Stimulated activated CD4-positive, alpha-beta T cell treated with anti-CD3 and anti-CD28 coated beads, Interleukin-1b, Interleukin-23, amount 100 ng/mL, for 4 hours (primary cell): ENCODE measurements at places on chromosomes 5 and 9.

DNA sequence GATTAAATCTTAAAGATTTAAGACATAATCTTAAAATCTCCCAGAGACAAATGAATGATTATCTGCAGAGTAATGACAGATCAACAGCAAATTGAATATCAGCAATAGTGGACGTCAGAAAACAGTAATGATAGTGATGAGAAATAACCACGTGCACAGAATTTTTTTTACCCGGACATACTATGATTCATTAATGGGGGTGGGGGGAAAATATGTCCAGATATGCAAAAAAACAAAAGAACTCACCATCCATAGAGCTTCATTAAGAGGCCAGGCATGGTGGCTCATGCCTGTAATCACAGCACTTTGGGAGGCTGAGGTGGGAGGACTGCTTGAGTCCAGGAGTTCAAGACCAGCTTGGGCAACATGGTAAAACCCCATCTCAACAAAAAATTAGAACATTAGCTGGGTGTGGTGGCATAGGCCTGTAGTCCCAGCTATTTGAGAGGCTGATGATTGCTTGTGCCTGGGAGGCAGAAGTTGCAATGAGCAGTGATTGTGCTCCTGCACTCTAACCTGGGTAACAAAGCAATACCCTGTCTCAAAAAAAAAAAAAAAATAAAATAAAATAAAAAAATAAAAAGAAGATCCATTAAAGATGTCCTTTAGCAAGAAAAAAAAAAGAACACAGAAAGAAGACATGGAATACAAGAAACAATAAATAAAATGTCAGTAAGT, 30.9 kb upstream of the SHOC1 start:
- DNase-seq = no peak

GRCh38 chr5:143893638-143894037, 81.7 kb downstream of the HMHB1 start:
- DNase-seq = no peak

DNA sequence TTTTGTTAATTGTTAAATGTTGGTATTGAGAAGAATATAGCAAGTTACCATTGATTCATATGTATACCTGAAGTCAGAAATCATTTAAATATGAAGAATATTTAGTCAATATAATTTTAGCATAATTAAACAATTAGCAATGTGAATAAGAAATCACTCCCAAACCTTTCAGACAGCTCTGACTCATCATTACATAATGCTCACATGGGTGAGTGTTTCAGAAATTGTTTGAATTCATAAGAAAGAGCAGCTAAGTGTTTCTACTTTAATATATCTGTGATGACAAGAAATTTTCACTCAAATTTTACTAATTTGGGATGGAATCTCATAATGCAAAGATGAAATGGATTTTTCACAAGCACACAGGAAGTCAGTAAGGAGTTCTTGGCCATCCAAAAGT, 42.0 kb upstream of the CDC42SE2 start:
- DNase-seq = no peak

DNA sequence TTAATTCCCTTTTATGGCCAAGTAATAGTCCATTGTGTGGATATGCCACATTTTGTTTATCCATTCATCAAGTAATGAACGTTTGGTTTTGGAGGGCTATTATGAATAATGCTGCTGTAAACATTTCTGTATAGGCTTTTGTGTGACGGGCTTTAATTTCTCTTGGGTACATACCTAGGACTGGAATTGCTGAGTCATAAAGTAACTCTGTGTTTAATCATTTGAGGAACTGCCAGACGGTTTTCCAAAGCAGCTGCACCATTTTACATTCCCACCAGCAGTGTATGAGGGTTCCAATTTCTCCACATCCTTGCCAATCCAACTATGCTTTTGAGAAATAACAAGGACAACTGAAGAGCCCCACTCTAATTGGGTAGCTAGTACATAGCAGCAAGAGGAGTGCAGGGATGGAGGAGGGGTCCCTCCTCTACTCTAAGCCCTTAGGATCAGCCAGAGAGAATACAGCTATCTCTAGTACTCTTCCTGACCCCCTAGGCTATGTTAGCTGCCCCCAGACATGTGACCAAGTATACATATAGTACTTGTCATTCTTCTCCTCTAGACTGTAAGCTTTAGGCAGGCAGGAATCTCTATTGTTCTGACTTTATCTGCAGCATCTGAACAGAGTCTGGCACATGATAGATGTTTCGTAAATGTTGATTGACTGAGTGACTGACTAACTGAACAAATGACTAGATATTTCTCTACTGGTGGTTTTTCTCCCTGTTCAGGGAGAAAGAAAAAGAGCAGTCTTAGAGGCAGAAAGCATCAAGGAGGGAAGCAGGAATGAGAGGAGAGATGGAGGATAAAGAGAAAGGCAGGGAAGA, 22.1 kb upstream of the MATR3 start:
- no peak for DNase-seq

- no peak for DNase-seq
These were observed 47.7 kb downstream of the CNTRL start for GRCh38 chr9:121122246-121123032.

- no peak for DNase-seq
These were observed at the start of gene CCL27 for GRCh38 chr9:34662526-34663302. Gene CCL27, minus strand, starts transcription at chr9:34662657. Its CDS starts 24 bp downstream, at chr9:34662633.

- DNase-seq = no peak
These were observed 339.5 kb downstream of the CTNND2 start for GRCh38 chr5:11564706-11565105.

GRCh38 chr5:179978792-179979191, 71.1 kb upstream of the TBC1D9B start:
- no peak for DNase-seq

- DNase-seq = no peak
These were observed 38.0 kb downstream of the VCAN start for GRCh38 chr5:83509540-83509939.

GRCh38 chr5:139796061-139796806, 626 bp downstream of the PSD2 start:
- no peak for DNase-seq

DNA sequence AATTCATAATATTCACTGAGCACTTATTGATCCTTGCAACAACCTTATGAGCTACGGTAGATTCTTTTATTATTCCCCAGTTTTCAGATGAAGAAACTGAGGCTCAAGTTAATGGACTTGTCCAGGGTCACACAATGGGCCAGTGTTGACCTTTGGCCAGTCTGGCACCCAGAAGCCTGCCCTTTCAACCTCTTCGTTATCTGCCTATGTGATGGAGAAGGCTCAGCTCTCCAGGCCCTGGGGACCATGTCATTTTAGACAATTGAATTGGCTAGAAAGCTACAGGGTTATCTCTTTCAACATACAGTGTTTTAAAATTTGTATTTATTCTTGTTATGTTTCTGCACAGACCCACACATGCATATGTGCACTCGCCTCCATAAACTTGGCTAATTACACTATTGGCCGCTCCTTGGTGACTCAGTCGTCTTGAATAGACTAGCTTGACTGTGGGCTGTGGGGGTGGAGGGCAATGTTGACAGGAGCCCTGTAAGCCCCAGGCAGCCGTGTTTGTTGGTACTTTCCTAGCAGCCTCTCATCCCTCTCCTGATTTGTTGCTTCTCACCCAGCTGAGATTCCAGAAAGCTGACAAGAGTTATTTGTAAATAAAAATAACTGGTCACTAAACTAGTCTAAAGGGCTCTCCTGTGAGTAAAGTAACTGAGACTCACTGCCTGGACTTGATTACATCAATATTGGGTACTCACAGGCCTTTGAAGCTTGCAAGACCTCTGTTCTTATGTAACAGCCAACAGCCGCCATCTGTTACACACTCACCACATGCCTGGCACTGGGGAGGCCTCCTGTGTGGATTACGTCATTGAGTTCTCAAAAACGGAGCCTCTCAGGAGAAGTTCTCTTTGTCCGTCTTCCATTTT, 8.5 kb upstream of the ANGPTL2 start:
- DNase-seq = no peak

- no peak for DNase-seq
These were observed 81.7 kb upstream of the IL6ST start for GRCh38 chr5:56076486-56076885.

- DNase-seq = no peak
These were observed 84.3 kb upstream of the RAPGEF1 start for GRCh38 chr9:131824155-131824594.

- DNase-seq = no peak
These were observed 5.3 kb downstream of the PRDM6 start for GRCh38 chr5:123094237-123094918.

GRCh38 chr5:43227655-43228054, 35.6 kb downstream of the NIM1K start:
- DNase-seq = no peak

GRCh38 chr5:19496056-19496455, 491.9 kb downstream of the CDH18 start:
- DNase-seq = no peak

DNA sequence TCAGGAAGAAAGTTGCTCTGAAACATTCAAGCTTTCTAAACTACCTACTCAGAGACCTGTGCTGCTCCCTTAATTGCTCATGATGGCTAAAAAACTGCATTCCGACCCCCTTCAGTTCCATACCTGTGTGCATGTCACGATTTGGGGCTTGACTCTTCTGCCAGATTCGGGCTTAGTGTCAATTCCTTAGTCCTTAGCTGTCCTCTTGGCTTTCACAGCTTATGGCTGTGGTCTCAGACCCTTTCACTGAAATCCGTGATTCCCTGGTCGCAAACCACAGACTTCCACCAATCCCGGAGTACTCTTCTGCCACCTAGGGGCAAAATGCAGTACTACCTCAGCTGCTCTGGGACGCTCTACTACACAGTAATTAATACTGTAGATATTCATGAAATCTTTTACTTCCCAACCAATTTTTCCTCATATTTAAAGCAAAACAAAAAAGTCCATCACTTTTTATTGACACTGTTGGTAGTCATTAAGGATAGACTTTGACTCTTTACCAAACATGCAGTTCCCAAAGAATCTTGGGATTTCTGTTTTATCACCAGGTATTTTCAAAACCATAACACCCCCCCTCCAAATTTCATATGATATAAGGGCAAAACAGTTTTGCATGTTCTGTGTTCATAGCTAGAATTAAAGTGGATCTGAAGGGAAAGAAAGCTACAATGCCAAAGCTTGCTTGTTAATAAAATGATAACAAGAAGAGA, 617.4 kb downstream of the SLCO4C1 start:
- DNase-seq = peak; percentile 5

DNA sequence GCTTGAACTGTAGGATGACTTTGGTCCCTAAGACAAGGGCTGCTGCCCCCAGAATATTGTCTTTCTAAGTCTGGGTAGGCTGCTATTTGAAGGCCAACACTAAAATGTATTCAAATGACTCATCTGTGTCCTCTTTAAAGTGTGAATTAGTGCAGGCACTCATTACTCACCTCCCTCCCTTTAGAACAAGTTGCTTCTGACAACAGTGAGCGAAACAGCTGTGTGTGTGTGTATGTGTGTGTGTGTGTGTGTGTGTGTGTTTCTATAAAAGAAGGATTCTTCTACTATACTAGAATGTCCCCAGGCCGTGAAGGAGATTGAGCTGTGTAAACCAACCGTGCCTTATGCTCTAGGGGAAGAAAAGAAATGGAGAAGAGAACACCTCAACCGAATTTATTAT, 1337.2 kb downstream of the PTPRD start:
- no peak for DNase-seq

- no peak for DNase-seq
These were observed 69.5 kb upstream of the ANXA1 start for GRCh38 chr9:73081979-73082657.

GRCh38 chr5:157918811-157919742, 60.1 kb upstream of the CLINT1 start:
- no peak for DNase-seq

DNA sequence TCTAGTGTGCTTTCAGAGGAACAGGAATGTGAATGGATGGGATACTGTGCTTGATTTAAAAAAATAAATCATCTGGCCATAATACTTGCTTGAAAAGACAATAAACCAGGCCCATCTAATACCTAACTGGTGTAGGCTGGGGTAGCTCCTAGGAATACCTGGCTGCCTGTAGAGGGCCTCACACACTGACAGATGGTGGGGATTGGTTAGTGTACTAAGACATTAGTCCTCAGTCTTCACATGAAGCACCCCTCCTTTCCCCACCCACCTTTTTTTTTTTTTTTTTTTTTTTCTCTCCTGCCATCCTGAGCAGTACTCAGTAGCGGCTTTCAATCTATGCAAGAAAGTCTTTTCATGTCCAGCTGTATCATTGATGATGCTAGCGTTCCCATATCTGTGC, 130.5 kb downstream of the ADGRV1 start:
- DNase-seq = no peak

GRCh38 chr5:143054480-143054941, 284.3 kb downstream of the ARHGAP26 start:
- no peak for DNase-seq

DNA sequence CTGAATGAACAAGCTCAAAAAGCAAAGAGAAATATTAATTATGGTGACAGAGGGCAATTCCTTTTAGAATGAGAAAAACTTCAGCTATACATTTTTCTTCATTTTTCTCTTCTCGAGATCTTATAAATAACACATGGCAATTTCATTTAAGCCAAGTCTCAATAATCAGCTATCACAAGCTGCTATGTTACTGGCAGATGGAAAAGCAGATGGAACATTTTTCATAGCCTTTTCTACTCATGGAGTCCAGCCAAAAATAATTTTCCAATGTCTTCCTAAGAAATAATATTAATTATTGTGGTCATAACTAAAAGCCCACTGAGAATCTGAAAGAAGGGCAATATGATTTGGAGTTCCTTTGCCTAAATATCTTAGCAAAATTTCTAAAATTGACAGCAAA, 35.6 kb downstream of the SKIC3 start:
- DNase-seq = no peak

GRCh38 chr5:35598707-35599370, 18.8 kb upstream of the SPEF2 start:
- no peak for DNase-seq

GRCh38 chr9:84772511-84772910, 103.0 kb downstream of the NTRK2 start:
- DNase-seq = no peak

DNA sequence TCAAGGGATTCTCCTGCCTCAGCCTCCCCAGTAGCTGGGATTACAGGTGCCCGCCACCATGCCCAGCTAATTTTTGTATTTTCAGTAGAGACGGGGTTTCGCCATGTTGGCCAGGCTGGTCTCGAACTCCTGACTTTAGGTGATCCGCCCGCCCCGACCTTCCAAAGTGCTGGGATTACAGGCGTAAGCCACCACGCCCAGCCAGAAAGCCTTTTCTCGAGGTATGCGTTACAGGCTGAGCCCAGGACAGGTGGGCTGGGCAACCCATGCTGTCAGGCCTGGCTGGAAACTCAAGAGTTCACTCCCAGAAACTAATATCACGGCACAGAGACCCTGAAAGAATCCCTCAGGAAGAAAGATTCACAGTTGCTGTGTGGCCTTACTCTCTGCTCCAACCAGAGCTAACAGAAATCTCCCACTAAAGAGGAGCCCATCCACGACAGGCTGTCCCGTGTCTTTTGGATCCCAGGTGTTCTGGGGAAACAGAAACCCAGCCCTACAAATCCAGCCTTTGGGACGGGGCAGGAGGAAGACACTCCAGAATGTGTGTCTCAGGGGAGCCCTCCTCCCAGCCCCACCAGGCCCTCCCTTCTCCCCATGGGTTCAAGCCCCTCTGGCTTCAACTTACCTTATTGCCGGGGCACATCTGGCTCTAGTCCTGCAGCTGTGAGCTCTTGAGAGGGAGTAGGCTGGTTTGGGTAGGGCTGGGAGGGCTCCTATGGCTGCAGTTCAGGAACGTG, 400 bp downstream of the TIFAB start:
- no peak for DNase-seq

GRCh38 chr9:2730971-2731370, 13.7 kb downstream of the KCNV2 start:
- DNase-seq = no peak

GRCh38 chr9:124140941-124141568, 116.7 kb upstream of the NEK6 start:
- no peak for DNase-seq

- DNase-seq = no peak
These were observed 135.7 kb downstream of the OLFM1 start for GRCh38 chr9:135222881-135223760.
